KG1 (cell line): ENCODE measurements at places on chromosomes 12 and 14.

DNA sequence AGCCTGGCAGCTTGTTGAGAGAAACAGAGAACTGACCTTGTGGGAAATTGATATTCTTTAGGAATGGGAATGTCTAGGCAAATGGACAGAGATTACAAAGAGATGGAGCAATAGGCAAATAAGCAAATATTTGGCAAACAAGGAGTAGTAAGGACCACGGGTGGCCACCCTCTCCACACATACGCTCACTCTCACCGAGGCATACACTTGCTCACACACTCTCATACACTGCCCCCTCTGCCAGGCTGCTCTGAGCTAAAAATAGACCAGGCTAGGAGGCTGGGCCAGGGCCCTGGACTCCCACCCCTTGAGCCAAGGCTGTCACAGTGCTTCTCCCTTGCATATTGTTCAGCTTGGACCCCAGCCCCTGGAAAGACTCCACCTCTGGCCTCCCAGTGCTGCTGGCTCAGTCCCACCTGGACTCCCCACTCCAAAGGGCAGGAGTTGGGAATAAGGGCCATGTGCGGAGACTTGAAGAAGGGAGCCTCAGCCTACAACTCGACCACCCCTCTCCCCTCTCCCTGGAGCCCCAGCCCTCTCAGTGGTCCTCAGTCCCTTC is 1.1 kb downstream of the PPP1R1A start:
- no peak for DNase-seq

DNA sequence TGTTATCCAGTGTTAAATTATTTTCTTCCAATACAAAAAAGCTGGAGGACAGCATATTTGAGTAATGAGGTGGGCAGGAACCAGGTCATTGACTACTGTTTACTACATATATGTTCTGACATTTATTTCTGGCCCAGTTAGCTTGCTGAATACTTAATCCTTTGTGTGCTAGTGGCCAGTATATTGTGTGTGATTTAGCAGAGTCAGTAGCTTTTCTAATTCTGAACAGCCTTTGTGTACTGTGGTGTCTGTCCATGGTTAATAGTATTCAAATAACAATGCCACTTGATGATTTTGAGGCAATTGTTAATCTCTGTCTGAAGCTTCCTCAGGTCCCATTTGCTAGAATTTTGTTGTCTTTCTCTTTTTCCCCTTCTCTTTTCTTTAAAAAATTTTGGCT is 286.5 kb upstream of the E2F7 start:
- no peak for DNase-seq

DNA sequence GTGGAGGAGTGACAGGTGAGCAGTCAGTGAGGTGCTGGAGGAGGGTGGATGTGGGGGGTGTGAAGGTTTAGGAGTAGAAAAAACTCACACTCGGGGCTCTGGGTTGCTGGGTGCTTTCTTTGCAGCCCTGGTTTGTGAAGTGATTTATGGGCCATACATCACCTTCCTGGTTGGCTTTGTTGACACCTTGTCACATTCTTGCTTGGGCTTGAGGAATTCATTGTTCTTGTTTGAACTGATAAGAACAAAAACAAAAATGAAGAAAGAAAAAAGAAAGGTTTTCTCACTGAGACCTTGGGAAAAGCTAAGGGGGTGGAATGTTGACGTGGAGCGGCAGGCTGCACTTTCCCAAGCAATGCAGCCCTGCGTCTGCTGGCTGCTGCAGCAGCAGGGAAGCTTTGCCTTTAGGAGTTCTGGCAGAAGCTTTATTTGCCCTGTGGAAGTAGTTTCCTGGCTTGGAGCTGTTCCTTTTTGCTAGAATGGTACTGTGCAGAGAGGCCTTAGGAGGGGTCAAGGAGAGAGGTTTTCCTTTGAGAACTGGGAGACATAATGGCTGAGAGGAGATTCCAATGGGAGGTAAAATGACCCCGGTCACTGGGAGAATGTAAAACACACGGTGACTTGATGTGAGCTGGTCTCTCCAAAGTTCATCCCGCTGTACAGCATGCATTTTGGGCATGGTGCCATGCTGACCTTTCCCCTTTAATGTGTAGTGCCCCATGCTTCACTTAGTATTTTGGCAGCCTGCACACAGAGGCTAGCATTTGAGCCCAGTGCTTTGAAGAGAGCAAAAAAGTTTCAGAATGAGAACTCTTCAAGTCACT is 52.8 kb downstream of the HMGA2 start:
- DNase-seq, result no peak

DNA sequence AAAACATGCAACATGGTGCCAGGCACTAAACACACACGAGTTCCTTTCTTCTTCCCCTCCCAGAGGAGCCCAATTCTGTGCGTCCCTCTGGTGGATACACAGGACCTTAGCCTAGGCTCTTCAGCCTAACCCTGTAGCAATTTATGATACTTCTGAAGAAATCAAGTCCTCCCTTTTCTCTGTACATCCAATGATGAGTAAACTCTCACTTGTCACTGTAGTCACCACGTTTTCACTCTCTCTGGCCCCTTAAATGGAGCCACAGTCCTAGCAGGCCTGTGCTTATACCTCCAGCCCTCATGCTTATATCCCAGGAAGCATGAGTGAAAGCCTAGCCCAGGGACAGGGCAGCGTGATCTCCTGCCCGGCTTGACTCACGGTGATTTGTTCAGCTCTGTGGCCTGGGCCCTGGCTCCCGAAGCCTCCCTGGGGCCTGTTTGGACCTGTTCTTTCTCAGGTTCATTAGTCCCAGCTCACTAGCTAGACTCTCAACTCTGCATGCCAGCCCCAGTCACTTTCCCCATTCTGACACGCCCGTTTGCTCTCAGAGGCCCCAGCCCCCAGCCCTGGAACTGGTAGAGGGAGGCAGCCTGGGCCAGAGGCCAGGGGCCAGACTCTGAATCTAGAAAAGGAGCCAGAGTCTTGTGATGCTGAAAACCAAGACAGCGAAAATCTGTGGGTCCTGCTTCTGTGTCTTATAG is 24.1 kb upstream of the PLEKHG3 start:
- no peak for DNase-seq

- DNase-seq, result peak; percentile 44
These were observed 2.5 kb downstream of the ANG start for GRCh38 chr14:20690848-20691640.

DNA sequence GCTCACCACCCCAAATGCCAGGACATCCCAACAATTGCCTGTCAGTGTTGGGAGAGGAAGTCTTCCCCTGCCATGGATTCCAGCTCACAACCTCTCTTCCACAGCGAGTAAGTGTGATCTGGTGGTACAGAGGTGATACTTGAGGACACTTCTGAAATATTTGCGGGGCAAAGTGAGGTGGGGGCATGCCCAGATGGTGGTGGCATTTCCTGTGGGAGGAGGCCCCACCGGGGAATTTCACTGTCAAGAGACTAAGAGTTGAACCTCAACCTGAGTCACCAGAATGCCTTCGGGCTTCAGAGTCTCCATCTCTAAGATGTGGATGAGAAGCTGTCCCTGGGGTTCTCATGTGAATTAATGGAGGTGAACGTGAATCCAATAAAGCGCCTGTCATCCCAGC is 122.3 kb upstream of the RFLNA start:
- no peak for DNase-seq

GRCh38 chr12:108538146-108538545 is 22.8 kb downstream of the SART3 start:
- DNase-seq, result no peak

GRCh38 chr12:53091756-53092155 is 5.7 kb upstream of the IGFBP6 start:
- no peak for DNase-seq

DNA sequence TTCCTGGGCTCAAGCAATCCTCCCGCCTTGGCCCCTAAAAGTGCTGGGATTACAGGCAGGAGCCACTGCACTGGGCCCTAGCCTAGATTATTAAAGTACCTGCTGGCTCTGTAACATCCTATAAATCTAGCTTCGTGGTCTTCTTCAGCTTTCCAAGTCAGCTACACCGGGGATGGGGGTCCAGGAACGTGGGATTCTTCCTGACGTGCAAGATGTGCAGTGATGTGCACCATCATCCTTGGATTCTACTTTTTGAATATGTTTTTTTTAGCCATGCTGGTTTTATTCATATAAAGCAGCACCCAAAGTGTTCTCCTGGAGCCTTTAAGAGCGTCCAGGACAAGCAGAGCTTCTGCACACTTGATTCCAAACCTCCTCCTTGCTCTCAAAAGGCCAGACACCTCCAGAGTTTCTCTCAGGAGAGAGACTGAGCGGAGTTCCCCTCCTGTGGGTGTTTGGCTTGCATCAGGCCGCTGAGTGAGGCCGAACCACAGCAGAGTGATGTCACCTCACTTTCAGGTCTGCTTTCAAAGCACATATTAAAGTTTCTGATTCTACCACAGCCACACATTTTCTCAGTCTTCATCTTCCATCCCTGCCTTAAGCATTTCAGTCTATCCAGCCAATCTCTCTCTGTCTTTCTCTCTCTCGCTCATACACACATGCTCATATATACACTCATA is 33.4 kb downstream of the VCPKMT start:
- no peak for DNase-seq

DNA sequence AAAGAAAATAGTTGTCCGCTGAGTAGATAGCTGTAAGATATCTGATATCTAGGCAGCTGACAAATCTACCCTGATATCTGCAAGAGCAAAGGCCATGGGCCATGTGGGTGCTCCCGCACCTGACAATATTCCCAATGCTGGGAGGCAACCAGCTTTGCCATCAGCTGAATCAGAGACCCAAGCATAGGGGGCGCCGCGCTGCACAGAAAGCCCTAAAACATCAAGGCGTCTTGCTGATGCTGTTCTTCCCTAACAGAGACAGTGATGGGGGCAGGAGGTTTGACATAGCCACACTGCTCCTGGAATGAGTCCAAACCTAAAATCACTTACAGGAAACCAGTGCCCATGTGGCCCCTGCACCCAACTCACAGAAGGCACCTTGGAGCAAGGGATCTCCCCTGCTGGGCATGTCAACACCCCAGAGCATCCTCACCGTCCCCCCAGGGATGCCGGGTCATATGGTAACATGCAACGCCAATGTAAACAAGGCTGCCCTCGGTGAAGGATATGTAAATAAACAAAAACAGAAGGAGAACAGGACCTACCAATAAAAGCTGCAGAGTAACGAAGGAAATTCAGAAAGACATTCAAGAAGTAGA is 199.5 kb downstream of the TMEM132D start:
- DNase-seq, result no peak

GRCh38 chr12:111327474-111327873 is 41.4 kb downstream of the PHETA1 start:
- DNase-seq, result no peak

- DNase-seq, result no peak
These were observed 9.7 kb downstream of the RHOF start for GRCh38 chr12:121783766-121784165.

GRCh38 chr12:54306925-54307741 is 6.3 kb upstream of the NFE2 start:
- peak; percentile 47 for DNase-seq

DNA sequence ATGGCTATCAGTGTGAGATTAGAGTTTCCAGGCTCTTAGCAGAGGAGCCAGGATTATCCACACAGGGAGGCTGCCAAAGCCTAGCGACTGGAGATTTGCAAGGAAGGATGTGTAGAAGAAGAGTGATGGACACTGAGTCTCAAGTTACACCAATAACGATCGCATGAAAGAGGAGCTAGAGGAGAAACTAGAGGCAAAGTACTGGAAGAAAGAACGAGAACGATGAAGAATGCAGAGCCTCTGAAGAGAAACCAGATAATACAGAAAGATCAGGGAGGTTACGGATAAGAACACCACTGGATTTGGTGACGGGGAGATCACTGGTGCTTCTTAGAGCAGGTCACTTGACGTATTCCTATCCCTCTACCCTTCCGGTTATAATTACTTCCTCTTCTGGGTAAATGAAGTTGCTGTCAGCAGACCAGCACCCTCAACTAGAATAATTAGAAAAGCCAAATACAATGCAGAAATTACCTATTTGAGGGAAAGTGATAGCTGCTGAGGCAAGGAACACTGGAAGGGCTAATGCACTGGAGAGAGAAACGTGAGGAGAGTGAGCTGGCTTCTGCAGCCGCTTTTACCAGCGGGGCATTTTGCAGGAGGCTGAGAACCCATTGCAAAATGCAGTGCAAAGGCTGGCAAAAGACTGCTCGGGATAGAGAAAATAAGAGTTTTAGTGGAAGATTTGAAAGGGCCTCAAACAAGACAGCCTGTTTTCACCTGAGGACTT is 93.1 kb upstream of the HIF1A start:
- no peak for DNase-seq

DNA sequence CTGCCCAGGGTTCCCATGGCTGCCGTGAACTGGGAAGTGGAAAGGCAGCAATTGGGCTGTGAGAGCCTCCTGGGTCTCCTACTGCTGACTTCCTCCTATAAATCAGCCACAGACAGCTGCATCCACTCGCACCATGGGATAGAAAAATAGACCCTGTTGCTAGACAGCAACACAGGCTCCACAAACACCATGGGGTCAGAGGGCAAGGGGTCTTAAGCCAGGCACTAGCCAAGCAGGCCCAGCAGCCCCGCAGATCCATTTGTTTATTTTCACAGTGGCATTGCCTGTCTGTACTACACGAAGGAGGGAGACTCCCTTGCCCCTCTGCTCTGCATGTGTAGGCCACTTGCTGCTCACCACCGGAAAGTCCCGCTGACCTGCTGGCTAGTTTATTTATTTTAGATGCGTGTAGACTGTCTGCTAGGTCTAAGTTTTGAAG is 139.8 kb downstream of the DACT1 start:
- no peak for DNase-seq

- no peak for DNase-seq
These were observed 16.4 kb upstream of the BCL7A start for GRCh38 chr12:122005252-122005776.

- DNase-seq, result no peak
These were observed 18.6 kb upstream of the KRT7 start for GRCh38 chr12:52214421-52214802.

- DNase-seq, result no peak
These were observed 42.0 kb downstream of the IQSEC3 start for GRCh38 chr12:108594-108993.

GRCh38 chr14:64856529-64857445 is 22.9 kb downstream of the SPTB start:
- no peak for DNase-seq

DNA sequence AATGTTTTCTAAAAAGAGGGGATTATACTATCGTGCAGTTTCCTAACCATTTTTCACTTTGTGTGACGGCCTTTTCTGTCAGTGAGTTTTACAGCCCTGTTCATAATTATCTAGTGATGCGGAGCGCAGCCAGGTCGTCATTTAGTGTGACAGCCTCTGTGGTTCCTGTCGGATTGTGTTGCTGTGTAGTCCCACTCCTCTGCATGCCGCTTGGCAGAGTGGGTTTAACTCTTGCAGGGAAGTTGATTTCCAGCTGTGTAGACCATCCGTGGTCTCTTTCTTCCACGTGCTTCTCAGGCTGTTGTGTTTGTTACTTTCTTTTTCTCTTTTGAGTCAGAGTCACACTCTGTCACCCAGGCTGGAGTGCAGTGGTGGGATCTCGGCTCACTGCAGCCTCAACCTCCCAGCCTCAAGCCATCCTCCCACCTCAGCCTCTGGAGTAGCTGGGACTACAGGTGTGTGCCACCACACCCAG is 8.6 kb downstream of the RAN start:
- no peak for DNase-seq

- no peak for DNase-seq
These were observed 59.8 kb upstream of the SLC38A2 start for GRCh38 chr12:46432325-46432724.
